Globus pallidus (tissue), 1 donor: ENCODE measurements at places on chromosomes 1 and 21.

- no peak for DNase-seq
Observed at GRCh38 chr1:204256531-204256930, 42.7 kb upstream of the GOLT1A start.

- no peak for DNase-seq
Observed at GRCh38 chr1:186297439-186298045, 77.5 kb downstream of the TPR start.

DNA sequence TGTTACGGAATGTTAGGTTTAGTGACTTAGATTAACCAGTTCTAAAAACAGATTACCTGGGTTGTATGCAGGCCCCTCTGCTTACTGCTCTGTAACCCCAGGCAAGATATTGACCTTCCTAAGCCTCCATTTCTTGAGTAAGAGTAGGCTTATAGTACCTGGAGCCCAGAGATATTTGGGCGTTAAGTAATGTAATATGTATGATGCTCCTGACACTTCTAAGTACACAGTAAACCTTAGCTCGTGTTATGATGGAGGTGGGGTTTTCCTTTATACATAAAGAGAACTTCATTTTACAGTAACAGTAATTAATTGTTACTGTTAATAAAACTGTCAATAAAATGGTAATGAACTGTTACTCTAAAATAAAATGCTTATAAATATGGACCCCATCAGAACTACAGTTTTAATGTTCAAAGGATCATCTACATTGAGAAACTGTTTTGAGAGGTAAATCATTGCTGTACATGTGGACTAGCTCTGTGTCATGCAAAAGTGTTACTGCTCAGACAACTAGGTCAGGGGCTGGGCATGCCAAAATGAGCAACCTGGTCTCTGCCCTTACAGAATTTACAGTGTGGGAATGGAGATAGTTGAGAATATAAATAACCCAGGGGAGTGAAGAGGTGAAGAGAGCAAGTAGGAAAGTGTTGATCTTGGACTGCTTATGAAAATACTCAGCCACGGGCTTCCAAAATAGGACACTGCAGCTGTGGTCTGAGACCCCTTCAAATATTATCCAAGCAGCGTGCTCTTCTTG lies 26.6 kb downstream of the LRRC8C start:
- DNase-seq: no peak

GRCh38 chr1:186518822-186519381 lies 58.0 kb upstream of the PDC start:
- no peak for DNase-seq

GRCh38 chr1:201602413-201603265 lies 63.7 kb downstream of the NAV1 start:
- no peak for DNase-seq

- no peak for DNase-seq
Observed at GRCh38 chr1:19723874-19724273, 59.2 kb downstream of the HTR6 start.

DNA sequence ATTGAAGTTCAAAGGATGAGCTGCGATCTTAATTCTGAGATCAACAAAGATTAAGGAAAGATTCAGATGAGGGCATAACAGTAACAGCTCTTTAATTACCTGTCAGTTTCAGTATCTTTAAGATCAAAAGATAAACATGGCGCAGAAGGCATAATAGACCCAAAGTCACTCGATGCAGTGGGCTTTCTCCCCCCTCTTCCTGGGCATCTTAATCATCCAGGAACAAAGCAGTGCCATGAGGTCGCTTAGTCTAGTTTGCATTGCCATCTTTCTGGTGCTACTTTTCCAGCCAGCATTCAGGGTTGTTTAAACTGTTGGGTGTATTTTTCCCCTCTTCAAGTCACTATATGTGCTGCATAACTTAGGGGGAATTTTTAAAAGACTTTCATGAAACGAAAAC lies 72.3 kb downstream of the HUNK start:
- DNase-seq: no peak

DNA sequence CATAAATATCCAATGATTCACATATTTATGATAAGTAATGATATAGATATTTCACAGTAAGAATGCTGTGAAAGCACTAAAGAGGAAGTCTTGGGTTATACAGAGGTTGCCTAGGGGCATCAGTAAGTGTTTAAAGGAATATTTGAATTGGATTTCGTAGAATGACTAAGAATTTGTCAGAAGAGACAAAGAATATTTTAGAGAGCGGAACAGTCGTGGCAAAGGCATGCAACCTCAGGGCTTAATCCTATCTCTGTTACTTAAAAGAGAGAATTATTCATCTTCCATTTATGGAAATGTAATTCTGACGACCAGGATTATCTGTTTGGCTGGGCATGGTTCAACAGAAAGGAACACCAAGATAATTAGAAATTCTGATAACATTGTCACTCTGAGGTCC lies 171.9 kb upstream of the NR5A2 start:
- DNase-seq: no peak

- DNase-seq: no peak
Observed at GRCh38 chr21:41775149-41775472, 8.3 kb upstream of the RIPK4 start.

GRCh38 chr1:224256640-224257039 lies 73.3 kb downstream of the NVL start:
- DNase-seq: no peak

- DNase-seq: no peak
Observed at GRCh38 chr1:66372522-66373101, 161.3 kb upstream of the SGIP1 start.

DNA sequence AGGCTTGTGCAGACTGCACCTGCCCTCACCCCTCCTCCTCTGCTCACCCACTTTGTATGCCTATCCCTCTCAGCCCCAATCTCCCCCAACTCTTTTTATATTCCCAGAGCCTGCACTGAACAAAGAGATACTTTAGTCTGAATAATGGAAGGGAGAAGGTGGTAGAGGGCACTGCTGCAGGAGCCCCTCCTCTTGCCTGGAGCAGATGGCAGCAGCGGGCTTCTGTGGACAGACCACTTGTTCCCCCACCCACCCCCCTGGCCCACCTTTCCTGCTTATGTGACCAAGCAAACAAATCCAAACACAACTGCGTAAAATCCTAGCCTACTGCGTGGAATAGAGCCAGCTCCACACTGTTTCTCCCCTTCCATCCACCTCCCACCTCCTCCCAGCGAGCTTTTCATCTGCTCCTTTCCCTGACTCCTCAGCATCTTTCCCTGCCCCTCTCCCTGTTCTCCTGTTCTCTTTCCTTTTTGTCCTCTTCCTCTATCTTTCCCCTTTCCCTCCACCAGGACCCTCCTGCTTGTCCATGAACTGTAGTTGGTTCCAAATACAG lies 27.5 kb downstream of the RGS8 start:
- DNase-seq: no peak

DNA sequence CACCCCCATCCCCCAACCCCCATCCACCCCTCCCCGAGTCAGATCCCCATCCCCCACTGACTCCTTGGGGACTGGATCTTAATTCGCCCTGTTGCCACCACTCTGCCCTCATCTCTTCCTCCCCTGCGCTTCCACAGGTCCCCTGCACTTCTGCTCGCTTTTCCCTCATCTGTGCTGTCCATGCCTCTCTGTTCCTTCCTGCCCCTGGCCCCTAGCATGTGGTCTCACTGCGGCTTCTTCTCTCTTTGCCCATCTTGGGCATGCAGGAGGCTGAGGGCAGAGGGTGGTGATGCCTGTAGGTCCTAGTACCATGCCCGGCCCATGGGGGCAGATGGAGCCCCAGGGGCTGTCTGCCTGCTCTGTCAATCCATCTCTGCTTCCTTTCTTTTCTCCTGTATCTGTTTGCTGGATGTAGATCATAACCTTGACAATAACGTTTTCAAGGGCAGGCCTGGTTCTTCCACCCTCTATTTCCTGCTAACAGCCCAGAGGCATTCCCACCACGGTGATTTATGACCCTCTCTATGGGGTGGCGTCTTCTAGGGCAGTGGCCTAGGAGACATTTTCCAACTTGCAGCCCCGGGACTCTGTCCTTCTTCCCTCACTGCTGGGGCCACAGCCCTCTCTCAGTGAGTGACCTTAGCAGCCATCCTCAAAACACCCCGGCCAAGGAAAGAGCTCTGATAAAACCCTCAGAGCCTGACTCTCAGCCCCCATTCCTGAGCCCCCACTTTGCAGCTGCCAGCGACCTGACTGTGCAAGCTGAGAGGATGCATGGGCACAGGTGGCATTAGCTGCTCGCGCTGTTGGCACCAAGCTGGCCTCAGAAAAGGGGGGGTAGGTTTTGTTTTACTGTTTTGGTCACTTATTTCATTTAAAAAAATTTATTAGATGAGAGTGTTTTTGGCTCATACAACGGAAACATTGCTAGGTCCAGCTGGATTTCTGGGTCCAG lies 33.9 kb downstream of the TMEM51 start:
- DNase-seq: no peak

DNA sequence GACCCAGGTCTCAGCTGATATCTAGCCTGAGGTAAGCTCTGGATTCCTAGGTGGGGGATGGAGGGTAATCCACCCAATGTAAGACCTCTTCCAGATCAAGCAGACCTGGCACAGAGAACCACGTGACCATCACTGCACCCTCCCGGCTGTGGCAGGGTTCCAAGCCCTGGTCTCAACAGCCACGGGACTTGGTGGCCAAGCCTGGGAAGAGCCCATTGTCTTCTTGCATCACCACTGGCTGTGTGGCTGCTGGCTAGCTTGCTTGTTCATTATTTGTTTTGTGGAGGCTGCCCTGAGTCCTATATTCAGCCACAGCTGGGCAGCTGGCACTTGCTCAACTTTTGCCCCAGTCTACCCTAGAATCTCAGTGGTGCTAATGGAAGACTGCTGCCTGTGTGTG lies 24.1 kb upstream of the NFASC start:
- DNase-seq: peak; percentile 96

GRCh38 chr1:184803180-184803492 lies 48.5 kb upstream of the EDEM3 start:
- DNase-seq: no peak

DNA sequence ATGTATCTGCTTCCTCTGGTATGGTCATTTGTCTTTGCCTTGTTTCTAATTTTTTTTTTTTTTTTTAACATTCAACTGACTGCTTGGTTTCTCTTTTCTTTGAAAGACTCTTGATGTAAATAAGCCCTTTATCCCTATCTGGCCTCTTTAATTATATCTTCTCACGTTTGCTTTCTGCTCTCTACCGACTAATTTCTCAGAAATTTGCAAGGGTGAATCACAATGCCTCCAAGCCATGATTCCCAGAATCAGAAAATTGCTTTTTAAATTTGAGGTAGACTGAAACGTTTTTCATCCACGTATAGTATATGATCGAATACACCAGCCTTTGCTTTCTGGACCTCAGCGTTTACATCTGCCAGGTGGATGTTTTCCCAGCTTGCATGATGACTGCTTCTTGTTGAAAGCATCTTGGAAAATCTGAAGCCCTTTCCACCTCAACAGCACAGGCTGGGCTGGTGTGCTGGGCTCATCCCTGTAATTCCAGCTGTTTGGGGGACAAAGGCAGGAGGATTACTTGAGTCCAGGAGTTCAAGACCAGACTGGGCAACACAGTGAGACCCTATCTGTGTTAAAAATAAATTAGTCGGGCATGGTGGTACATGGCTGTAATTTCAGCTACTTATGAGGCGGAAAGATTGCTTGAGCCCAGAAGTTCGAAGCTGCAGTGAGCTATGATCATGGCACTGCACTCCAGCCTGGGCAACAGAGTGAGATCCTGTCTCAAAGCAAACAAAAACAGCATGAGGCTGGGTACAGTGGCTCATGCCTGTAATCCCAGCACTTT lies 35.0 kb upstream of the GPR137B start:
- no peak for DNase-seq

DNA sequence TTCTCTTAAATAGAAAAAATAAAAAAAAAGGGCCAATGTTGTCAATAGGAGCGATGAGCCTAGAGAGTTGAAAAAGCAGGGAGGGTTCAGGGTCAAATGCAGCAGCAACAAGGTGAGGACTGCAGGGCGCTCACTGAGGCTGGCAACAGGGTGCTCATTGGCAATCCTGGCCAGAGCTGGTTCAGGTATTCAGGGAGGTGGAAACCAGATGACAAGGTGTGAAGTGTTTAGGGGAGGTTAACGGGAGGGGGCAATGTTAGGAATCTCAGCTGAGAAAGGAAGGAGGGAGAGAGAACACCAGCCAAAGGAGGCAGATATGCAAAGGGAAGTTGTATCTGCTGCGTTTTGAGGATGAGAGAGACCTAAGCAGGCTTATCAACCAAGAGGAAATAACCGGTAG lies 129.8 kb upstream of the DAB1 start:
- DNase-seq: no peak
